Cortex of kidney (tissue), 1 donor: ENCODE measurements at places on chromosomes 5 and 9.

DNA sequence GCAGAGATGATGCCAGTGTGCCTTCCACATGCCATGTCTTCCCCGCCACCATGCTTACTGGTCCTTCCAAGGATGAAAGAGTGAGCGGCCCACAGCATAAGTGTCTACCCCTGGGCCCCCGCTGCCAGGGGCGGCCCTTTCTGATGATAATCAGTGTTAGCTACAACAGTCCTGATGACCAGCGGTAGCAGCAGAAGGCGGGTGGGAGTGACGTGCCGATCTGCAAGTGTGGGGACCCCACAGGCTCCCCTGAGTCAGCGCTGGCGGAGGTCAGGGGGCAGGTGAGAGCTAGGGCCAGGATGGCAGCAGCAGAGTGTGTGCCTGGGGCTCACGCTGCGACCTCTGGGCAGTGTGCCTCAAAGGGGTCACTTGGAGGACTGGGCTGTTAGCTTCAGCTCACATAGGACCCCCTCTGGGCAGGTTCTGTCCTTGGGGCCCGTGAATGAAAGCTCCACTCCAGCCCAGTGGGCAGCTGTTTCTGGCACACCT lies 80.4 kb downstream of the HMCN2 start:
- DNase-seq, result no peak

GRCh38 chr9:35691334-35691650 lies 1.6 kb upstream of the TPM2 start:
- DNase-seq, result no peak

- DNase-seq, result no peak
Measured at GRCh38 chr9:70079417-70080037, 35.9 kb downstream of the MAMDC2 start.

DNA sequence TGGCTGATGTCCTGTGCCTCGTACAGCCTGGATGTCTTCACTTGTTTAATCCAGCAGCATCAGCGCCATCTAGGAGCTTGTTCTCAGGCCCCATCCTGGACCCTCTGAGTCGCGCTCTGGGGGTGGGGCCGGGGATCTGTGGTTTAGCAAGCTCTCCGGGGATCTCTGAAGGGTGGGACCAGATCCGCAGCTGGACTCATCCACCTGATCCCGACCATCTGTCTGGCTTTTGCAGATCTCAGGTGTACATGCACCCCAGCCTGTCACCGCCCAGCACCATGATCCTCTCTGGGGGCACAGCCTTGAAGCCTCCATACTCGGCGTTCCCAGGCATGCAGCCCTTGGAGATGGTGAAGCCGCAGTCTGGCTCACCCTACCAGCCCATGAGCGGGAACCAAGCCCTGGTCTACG lies 15.1 kb upstream of the POMT1 start:
- DNase-seq, result no peak

DNA sequence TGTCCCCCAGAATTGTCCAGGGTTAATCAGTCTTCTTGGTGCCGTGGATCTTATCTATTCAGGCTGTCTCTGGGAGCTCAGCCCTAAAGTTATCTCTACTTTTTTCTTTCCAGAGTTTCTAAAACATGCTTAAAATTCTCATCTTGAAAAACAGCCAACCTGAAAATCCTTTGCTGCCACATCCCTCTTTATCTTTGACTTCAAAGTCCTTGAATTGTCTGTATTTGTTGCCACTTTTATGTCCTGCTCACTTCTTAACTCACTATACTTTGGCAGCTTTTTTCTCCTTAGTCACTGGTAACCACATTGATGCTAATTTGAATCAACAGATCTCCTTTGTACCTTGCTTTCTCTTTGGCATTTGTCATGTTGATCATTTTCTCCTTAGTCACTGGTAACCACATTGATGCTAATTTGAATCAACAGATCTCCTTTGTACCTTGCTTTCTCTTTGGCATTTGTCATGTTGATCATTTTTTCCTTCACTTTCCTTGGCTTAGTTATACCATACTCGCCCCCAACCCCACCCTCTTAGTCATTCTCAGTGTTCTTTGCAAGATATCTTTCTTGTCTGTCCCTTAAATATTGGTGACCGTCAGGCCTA lies 8.5 kb downstream of the DMXL1 start:
- DNase-seq, result no peak

DNA sequence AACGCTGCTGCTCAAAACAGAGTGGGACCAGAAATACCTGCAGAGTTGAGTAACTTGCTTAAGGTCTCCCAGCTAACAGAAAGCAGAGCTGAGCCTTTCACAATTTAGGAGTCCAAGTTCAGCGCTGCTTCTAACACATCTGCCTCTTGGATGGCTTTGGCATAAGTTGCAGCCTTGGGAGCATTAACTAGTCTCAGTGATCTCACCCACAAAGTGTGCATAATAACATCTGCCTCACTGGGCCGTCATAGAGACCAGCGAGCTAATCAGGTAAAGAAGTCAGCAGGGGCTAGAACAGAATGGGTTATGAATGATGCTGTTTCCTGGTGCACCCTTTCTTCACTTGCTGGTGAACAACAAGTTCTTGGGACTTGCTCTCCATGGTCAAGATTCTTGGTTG lies 36.5 kb downstream of the WWC1 start:
- DNase-seq, result no peak

DNA sequence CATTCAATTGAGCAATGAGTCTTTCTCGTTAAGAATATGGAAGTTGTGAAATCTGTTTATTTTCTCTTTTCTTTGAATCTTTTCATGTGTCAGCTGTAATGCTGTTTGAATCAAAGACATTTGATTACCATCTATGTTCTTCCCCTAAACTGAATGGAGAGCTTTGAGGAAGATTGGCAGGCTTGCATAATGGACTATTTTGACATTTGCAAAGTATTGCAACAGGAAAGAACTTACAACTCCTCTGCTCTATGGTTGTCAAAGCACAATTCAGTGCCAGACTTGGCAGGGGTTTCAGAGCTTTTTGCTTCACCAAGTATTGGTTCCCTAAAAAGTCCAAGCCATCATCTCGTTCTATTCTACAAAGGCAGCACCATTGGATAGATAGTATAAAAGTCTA lies 549.0 kb upstream of the NUDT12 start:
- DNase-seq, result no peak

- DNase-seq, result no peak
Measured at GRCh38 chr9:123998278-123998925, 13.2 kb upstream of the LHX2 start.

- no peak for DNase-seq
Measured at GRCh38 chr9:99326112-99326916, 104.2 kb downstream of the SEC61B start.

GRCh38 chr9:129946246-129946995 lies 96.6 kb downstream of the FNBP1 start:
- DNase-seq, result no peak

DNA sequence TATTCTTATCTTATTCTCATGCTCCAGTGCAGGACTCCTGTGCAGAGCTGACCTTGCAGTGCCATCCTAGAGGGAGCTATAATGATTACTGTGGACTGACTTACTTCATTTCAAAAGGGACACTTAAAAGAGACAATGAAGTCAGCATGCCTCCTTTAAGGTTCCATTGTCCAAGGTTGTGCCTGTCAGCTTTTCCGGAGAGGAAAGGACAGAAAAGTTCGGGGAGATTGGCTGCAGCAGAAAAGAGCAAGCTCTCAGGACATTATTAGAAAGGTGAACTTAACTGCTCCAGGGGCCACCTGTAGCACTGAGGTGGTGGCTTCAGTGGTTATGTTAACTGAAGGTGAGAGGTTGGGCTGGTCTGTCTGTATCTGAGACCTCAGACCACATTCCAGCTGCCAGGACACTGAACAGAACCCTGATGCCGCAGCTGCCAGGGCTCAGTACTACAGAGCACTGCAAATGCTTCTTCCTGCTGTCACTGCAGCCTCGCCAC lies 112.9 kb downstream of the ST8SIA4 start:
- no peak for DNase-seq

- no peak for DNase-seq
Measured at GRCh38 chr9:2228132-2228531, 213.0 kb downstream of the SMARCA2 start.

DNA sequence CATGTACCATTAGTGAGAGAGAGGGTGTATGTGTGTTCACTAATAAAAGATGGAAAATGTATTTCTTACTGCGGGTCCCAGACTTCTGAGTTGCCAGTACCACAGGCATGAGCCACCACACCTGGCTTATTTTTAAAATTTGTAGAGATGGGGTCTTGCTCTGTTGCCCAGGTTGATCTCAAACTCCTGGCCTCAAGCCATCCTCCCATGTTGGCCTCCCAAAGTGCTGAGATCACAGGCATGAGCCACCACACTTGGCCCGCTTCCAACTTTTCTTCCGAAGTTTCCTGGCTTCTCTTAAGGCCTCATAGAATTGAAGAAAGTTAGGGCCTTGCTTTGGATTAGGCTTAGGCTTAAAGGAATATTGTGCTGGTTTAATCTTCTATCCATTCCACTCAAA lies 40.4 kb upstream of the F2RL2 start:
- DNase-seq, result no peak

DNA sequence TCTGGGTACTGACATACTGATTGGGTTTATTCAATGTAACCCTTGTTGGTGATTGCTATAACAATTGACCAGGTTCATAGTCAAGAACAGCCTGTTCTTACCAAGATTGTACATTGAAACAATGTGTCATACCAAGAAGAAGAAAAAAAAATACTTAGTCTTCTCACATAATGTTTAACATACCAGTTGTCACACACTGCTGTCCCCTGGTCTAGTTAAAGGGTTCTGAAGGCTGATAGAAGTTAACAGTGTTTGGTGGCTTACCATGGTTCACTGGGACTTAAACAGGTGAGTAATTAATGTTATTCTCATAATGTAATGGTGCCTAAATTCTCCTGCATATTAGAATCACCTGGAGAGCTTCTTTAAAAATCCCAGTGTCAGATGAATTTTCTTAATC lies 18.5 kb upstream of the CDC42SE2 start:
- no peak for DNase-seq

GRCh38 chr9:33234511-33235467 lies 5.2 kb upstream of the SPINK4 start:
- no peak for DNase-seq

DNA sequence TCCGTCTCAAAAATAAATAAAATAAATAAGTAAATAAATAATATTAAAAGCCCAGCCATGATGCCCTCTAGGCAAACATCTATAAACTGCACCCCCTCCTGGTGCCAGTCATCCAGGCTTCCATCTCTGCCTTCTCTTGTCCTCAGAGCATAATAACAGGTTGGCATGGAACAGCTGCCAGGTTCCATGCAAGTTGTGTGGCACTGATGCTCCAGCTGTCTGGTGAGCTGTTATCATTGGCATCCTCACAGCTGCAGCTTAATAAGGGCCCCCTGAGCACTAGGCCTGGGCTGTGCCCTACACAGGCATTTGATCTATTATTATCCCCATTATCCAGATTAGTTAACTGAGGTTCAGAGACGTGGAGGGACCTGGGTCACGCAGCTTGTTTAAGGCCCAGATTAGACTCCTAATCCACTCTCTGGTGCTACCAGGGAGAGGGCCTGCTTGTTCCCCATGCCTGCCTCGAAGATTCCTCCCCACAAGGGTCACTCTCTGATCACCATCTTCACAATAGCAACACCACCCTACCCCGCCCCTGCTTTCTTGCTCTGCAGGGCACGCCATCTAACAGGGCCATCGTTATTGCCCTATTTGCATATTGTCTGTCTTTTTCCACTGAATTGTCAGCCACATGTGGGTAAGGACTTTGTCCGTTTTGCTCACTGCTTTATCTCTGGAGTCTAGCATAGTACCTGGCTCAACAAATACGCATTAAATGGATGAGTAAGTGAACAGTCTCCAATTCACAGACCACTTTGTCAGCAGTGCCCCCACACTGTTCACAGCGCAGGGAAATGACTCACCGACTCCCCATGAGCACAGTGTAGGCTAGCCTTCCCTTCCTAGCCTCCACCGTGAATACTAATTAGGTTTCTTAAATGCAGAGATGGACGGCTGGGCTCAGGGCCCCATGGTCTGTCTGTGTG lies 1.5 kb upstream of the DNM1 start:
- DNase-seq, result no peak

DNA sequence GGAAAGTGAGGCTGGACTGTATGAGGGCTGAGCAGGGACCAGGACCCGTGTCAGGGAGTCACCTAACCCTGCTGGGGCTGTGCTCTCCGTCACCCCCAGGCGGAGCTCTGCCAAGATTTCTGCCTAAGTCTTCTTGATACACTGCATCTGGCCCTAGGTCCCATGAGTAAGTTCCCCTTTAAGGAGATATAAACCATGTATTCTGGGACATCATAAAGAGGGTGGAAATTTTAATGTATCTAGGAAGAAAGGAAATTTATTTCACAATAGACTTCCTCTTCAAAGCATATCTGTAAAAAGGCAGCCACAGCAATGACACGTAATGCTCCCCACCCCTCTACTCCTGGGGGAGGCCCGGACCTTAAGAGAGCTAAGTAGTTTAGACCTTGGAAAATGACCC lies 183.4 kb downstream of the FBXL7 start:
- no peak for DNase-seq

DNA sequence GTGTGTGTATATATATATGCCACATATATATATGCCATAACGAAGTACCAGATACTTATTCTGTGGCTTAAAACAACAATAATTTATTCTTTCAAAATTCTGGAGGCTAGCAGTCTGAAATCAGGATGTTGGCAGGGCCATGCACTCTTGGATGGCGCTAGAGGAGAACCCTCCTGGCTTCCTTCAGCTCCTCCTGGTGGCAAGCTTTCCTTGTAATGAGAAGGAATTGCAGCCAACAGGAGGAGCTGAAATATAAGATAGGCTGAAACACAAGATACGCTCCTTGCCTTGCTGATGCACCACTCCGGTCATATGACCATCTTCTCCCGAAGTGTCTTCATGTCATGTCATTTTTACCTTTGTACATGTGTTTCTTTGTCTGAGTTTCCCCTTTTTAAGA lies 368.1 kb upstream of the CTNND2 start:
- DNase-seq, result no peak

DNA sequence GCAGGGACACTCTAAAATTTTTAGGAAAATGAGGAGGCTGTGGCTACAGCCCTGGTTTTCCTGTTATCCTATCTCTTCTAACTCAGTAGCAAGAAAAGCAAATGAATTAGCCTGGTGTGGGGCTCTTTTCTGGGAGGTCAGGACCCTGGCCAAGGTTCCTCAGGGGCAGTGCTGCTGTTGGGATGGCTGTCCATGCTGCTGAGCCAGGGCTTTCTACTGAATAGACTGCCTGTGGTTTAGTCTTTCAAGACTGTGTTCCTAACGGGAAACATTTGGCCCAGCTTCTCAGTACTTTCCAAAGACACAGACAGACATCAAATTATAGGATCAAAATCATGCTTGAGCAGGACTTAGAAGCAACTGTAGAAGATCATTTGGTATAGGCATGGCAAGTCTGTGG lies 18.1 kb downstream of the TNC start:
- no peak for DNase-seq

DNA sequence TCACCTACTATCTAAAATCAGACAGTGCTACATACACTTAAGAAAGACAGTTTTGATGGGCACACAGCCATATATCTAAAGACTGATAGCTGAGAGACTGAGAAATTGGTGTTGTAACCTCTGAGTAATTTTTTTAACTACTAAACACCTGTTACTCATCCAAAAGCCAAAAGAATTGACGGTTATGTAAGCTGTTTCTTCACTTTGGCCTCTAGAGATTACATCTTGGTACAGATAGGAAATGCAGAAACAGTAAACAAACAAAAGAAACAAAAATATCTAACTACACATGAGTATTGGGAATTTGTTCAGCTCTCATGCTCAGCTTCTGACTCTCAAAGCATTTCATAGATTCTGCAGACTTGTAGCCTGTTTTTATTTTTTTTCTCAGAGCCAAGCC lies 152.1 kb upstream of the GAS1 start:
- no peak for DNase-seq
